CD4-positive, alpha-beta T cell treated with Interleukin-15 for 1 hour (primary cell): ENCODE measurements at places on chromosomes 6 and 20.
A peak's percentile ranks its signal among the peaks of the same experiment; 100 is the strongest.

- DNase-seq, result no peak
Observed at GRCh38 chr6:30875244-30876038, 8.9 kb upstream of the DDR1 start.

DNA sequence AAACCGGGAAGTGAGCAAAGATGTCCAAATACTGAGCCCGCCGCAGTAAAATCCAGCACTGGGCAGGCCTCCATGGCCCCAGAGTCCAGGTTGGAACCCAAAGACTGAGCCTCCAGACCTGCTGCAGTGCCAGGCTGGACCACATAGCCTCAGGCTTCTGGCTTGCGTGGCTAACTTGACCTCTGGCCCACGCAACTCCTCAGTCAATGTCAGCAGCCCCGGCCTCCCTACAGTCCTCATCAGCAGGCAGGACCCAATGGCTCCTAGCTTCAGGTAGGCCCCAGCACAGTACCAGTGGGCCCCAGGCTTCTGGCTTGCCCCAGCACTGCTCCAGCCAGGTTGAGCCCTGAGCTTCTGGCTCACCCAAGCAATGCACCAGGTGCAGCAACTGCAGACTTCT, 245.1 kb upstream of the AFDN start:
- no peak for DNase-seq

DNA sequence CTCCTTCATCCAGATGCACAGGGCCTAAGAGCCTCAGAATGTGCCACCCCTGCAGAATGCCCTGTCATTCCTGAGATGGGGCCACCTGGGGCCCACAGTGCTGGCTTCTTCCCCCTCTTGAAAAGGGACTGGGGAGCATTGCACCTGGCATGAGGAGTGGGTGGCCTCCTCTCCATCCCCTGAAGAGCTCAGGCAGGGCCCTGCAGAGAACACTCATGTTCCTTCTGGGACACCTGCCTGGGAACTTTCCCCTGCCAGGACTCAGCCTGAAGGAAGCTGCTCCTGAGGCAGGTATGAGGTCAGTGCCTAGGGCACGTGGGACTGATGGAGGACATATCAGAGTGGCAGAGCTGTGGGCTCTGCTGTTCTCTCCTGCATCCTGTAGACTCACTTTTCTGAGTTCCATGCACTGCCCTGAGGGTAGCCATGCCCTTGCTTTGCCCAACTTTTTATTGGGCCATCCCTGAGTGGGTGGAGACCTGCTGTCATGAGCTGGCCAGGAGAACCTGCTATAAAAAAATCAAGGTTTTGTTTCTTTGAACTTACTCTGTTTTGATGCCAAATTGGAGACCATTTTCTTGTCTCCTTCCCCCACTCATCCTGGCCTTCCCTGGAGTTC, 19.5 kb downstream of the CCDC167 start:
- no peak for DNase-seq

GRCh38 chr6:62891065-62891647, 320.1 kb upstream of the FKBP1C start:
- DNase-seq, result no peak

GRCh38 chr6:15512721-15513120, 150.1 kb downstream of the DTNBP1 start:
- no peak for DNase-seq

DNA sequence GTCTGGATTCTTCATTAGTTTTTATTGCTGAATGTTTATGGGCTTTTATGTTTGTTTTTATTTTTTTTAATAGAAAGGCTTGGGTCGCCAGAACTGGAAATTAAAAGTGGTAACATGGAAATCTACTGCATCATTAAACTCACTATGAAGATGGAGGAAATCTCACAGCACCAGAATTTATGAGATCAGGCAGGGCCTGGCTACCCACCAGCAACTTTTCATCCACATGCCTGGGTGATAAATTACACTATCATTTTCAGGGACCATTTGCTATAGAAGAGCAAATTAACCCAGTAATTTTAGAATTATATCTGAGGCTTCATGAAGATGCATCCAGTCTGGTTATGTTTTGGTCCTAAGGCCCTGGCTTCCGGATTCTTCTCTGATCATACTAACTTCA, 57.8 kb upstream of the PLCB4 start:
- no peak for DNase-seq

DNA sequence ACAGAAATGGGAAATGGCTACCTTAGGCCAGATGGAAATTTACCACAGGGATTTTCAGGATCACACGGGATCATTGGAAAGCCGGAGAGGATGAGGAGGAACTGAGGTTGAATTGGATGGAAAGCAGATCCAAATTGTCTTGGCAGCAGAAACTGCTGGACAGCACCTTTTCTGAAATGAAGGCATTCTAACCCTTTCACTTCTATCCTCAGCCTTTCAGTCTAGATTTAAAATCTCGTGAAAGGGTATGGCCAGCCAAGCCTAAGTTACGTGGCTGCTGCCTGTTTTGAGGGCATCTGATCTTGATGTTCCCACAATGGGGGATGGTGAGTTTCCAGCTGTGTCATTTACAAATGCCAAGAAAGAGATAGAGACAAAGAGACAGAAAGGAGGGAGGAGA, 358.2 kb downstream of the KIF16B start:
- DNase-seq, result no peak

GRCh38 chr6:1624851-1625781, 15.4 kb downstream of the FOXC1 start:
- no peak for DNase-seq

- DNase-seq, result no peak
Observed at GRCh38 chr6:2876210-2877056, 26.7 kb downstream of the SERPINB9 start.

- no peak for DNase-seq
Observed at GRCh38 chr20:40467067-40467466, 222.0 kb downstream of the MAFB start.

DNA sequence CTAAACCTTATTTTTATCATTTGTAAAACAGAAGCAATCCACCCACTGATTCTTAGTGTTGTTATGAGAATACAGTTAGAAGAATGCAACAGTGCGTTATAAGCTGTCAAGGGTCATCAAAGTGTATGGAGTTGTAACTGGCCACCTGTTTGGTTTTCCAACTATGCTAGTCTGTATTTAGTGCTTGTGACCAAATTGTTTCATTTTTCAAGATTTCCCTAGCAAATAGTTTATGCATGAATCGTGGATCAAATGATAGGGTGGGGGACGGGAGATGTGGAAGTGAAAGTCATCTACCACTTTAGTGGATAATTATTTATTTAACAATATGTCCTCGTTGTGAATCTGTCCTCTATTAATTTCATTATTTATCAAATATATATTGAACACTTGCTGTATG, 175.4 kb upstream of the HDDC2 start:
- no peak for DNase-seq

DNA sequence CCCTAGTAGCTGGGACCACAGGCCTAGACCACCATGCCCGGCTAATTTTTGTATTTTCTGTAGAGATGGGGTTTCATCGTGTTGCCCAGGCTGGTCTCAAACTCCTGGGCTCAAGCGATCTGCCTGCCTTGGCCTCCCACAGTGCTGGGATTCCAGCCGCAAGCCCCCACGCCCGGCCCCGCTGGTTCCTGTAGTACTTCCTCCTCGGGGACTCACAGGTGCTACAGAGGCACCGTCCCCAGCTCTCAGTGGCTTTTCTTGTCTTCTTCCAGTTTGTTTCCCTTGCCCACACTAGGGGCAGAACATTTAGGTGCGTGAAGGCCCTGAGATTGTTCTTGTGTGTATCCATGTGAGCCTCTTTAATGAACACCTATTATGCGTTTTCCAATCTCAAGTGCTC, 773 bp upstream of the ZBP1 start:
- DNase-seq, result peak; percentile 36

DNA sequence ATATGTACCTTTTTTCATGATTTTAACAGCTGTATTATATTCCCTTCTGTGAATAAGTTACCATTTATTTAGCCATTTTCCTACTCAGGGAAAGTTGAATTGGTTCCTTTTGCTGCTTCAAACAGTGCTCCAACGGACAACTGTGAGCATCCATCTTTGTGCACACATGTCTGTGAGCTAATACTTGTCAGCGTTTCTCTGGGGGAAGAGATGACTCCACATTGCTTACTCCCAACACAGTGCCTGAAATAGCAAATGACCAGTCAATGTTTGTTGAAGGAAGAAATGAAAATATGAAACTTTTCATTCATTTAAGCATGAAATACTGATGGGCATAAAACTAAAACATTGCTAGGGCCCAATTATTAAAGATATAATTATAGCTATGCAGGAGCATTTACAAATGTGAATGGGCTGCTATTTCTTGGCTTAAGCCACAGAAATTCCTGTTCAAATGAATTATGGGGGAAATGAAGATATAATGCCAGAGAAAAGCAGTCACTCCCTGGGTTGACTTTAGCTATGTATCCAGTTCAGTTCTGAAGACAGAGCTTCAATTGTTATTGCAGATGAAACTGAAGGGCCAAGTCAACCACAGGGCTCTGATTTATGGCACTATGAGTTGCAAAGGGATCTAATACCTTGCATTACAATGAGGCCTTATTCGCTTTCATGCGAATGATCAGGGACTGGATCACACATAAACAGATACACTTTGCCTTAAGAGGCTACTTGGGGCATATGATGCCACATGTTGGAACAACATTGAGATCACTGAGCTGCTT, 47.4 kb upstream of the FOXC1 start:
- no peak for DNase-seq

DNA sequence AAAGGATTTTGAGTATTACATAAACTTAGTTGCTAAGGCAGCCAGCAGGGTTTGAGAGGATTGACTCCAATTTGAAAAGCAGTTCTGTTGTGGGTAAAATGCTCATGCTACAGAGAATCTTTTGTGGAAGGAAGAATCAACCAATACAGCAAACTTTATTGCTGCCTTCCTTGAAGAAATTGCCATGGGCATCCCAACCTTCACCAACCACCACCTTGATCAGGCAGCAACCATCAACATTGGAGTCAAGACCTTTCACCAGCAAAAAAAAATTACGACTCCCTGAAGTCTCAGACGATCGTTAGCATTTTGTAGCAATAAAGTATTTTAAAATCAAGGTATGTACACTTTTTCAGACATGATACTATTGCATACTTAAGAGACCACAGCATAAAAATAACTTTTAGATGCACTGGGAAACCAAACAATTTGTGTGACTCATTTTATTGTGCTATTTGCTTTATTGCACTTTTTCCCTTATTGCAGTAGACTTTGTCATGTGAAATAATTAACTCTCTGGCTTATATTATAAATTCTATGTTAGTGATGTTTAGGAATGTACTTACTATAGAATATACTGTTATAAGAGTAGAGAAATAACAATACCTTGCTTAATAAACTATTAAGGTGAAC, 390.8 kb downstream of the CDKAL1 start:
- DNase-seq, result no peak

GRCh38 chr6:130969791-130970491, 93.1 kb downstream of the EPB41L2 start:
- no peak for DNase-seq

DNA sequence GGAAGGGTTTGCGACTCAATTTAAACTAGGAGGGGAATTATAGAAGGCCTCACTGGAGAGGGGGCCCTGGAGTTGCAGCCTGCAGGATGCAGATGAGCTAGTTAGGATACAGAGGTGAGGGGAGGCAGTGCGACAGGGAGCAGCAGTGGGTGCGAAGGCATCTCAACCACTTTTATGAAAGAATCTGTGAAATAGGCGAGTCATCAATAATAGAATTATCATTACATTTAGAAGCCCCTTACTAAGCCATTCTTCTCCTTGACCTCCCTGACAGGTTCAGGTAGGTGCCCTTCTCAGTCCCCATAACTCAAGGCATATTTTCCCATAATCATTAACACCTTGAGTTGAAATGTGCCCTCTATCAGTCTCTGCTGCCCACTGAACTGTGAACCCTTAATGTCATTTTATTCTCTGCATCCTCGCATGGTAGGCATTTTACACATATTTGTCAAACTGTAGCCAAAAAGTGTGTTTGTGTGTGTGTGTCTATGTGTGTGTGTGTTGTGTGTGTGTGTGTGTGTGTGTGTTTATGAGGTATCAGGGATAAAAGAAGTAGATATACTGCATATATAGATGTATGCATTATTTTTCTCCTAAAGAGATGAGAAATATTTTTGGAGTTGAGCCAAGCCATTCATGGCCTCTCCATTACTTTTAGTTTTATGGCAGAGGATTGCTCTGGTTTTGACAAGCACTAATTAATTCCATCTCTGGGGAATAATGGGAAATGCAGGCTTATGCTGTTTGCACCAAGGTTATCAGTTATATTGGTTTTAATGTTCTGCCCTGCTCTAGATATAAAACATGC, 898.8 kb downstream of the KIF16B start:
- DNase-seq, result no peak

- no peak for DNase-seq
Observed at GRCh38 chr6:6277413-6277812, 43.0 kb downstream of the F13A1 start.

DNA sequence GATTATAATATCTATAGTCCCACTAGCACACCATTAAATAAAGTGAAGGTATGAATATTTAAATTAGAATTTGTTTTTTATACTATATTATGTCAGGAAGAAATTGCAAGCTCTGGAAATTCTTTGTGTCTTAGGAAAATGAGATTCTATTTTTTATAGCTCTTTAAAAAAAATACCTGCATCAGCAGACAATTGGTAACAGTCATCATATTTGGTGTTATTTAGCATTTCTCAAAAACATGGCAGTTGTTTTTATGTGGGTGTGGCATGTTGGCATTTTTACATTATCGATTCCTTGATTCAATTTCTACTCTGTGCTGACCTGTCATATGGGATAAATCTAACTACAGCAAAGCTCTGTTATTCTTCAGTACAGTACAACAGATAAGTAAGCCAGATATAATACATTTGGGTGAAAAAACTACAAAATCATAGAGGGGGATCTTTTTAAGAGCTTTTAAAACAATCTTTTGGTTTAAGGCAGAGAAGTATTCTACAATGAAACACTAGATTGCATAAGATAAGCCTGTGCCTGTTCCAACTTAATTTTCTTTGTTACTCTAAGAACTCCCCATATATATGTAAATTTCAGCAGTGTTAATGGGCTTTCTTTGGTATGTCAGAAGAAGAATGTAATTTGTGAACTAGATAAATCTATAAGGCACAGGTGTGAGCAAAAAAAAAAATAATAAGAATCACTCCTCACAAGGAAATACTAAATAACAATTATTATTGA, 71.5 kb downstream of the LAMA2 start:
- DNase-seq, result no peak

GRCh38 chr6:33082702-33083101, 6.9 kb downstream of the HLA-DPB1 start:
- DNase-seq, result peak; percentile 36

- no peak for DNase-seq
Observed at GRCh38 chr20:50577175-50578018, 67.2 kb downstream of the PTPN1 start.
